ENCODE measurements at places on chromosomes 11 and 22.

DNA sequence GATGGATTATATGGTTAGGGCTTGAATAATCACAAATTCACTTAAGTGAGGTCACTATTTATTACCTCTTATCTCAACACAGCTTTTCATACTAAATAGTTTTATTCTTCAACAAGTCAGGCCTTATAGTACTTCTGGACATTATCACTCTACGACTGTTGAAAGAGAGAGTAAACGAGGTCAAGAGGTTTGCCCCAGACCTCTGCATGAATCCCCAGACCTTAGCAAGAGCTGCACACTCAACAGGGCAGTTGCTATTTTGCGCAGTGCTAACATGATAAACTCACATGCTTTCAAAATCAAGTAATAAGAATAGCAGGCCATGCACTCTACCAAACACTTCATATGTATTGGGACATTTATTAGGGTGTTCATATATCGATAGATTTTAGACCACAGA is 60.5 kb downstream of the DDI1 start:
- no peak for DNase-seq

GRCh38 chr11:134607963-134608750 is 196.1 kb upstream of the B3GAT1 start:
- no peak for DNase-seq

- no peak for DNase-seq
These were observed 86.6 kb downstream of the RTL6 start for GRCh38 chr22:44411226-44412135.

DNA sequence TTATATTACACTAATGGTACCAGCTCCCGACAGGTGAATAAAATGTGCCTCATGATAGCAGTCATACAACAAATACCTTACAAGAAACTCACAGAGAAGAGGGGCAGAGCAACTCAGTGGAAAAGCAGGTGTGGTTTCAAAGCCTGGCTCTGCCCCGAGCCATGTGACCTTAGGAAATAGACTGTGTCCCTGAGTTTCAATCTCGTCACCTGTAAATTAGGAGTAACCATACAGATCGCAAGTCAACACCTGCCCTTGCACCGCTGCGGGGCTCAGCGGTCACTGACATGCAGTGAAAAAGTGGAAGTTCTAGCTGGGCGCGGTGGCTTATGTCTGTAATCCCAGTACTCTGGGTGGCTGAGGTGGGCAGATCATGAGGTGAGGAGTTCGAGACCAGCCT is 11.9 kb upstream of the MRTFA start:
- no peak for DNase-seq

- DNase-seq: no peak
These were observed 713.4 kb downstream of the OPCML start for GRCh38 chr11:132818951-132819350.

DNA sequence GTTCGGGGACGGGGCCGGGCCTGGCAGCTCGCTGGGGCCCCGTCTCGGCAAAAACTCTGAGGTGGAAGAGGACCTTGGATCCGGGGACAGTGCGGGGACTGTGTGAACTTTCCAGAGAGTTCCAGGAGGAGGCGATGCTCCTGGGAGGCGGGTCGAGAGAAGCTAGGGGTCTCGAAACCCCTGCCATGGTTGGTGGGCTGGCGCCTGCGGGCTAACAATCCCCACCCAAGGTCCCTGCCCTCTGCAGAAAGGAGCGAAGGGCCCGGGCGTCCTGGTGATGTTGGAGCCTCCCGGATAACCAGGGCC is 4.7 kb upstream of the GRK2 start:
- no peak for DNase-seq

DNA sequence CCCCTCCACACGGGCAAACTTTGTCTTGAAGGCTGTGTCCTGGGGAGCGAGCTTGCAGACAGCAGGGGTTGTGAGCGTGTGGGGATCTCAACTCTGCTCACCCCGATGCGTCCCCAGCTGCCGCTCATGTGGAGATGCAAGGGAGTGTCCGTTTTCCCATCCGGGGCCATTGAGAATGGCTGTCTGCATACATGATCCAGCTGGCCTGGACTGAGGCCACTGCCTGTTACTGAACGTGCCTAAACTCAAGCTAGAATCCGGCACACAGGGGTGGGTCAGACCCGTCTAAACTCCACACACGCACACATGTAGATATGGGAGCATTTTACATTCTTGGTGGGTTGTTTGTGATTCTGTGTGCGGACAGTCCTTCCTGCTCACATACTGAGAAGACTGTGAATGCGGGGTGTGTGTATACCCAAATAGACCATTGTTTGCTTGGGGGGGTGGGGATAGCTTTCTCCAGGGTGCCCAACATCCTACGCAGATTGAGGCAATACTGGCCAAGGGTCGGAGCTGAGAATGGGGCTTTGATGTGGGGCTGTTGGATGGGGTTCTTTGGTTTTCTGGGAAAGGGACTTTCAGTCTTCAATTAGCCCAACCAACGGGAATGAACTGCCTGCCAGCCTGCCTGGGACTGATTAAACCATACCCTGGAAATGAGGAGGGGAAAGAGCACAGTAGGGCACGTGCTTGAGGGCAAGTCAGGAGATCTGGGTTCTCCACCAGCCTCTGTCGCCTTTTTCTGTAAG is 60.4 kb downstream of the ST3GAL4 start:
- DNase-seq: no peak

DNA sequence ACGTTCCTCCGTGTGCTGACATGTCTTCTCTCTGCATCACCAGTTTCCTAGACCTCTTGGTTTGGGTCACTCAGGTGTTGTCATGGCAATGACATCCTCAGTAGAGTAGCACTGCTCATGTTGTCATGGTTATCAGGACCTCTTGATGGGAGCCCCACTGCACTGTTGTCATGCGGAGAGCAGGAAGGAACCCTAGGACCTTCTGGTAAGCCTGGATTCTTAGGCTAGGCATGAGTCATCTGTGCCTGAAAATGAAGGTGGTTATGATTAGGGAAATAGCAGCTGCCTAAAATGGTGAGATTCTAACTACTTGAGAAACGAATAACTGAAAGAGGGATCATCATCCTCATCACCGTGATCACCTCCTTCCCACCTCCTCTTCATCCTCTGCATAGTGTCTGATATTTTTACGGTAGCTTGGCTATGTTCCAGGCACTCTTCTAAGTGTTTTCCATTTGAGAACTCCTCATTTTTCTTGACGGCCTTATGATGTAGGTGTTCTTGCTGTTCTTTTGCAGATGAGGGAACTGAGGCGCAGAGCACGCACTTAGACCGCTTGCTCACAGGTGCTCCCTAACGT is 858.4 kb downstream of the NTM start:
- DNase-seq: no peak

- no peak for DNase-seq
These were observed 1.0 kb upstream of the LIF start for GRCh38 chr22:30247561-30247960.

- no peak for DNase-seq
These were observed 73.1 kb downstream of the TMPRSS5 start for GRCh38 chr11:113632981-113633380.

DNA sequence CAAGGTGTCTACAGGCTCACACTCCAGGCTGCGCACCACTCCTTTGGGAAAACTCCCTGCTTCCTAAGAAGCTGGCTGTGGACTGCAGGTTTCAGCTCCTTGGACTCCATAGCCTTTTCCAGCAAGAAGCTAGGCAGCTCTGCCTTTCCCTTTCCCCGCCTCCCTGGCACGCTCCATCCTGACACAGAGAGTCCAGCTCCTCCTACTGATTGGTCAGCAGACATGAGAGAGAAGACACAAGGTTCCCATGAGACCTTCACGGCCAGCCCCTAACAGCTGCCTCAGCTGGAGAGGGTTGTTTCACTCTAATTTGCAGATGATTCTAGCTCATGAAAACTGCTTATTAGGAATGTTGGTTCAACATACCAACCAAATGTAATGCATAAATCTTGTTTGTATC is 27.6 kb downstream of the TENM4 start:
- DNase-seq: peak; percentile 92

DNA sequence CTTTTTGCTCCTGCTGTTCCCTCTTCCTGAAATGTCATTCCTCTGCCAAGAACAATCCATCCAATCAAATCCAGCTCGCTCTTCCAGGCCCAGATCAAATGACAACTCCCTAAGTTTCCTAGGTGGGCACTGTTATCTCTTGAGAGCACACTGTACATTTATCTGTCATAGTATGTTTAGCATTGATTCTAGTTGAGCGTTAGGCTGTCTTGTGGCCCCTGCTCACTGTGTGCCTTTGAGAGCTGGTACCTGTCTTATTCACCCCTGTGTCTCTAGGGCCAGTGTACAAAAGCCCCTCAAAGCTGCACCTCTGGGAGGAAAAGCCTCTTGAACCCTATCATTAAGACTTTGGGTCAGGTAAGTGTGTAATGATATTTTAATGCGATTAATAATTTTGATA is 7.1 kb upstream of the LMO2 start:
- no peak for DNase-seq

DNA sequence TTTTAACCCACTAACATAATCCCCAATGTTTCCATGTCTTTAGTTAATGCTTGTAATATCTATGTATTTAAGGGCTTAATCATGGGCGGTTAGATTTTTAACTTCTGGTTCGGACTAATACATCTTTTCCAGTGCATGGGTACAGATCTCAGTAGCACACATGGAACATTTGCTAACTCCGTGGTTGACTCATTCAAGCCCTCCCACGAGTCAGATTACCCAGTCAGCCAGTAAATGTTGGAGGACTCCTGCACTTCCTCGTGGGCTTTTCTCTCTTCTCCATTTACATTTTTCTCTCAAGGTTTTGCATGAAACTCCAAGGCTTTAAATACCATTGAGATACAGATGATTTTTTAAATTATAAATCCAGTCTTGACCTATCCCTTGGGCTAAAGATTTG is 313.9 kb downstream of the ST3GAL4 start:
- DNase-seq: no peak

- DNase-seq: no peak
These were observed 953 bp upstream of the PACS1 start for GRCh38 chr11:66068923-66069714.

DNA sequence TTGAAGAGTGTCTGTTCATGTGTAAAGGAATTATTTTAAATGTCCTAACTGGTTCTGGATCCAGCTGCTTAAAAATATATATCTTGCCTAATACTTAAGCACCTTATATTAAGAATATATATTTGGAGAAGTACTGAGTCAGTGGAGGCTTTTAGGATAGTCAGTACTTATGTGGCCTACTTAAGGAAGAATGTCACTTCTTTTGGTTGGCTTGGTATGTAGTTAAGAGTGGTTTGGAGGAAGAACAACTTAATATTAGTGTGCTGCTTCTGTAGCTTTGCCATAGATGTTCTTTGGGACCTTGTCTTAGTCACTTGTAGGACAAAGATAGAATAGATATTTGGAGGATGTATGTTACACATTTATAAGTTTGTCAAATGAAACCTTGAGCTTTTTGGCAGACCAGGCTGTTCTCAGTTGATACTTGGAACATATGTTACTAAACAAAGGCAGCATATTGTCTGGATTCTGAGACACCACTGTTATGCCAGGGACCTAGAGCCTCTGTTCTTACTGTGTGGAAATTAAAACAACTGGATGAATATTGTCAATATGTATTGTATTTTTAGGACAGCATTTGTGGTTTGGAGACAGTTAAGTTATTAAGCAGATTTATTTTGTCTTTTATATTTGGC is 4.9 kb downstream of the HIPK3 start:
- DNase-seq: no peak

GRCh38 chr22:49567899-49568750 is 259.5 kb downstream of the BRD1 start:
- no peak for DNase-seq

DNA sequence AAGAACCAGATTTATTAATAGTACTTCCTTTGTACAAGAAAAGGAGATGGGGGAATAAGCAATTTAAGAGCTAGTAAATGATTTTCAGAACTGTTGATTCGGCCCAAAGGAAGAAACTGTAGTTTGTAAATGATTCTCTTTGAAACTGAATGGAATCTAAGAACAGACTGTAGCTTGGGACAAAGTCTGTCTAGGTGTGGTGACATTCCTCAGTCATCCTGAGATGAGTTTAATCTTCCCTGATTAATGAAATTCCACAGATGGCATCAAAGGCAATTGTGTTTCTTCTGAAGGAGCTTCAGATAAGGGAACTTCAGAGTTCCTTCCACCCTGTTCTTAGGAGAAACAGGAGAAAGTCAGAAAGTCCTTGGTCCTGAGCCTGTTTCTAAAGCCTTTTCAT is 2095.9 kb downstream of the LRRC4C start:
- no peak for DNase-seq

GRCh38 chr22:40920526-40920925 is 30.7 kb upstream of the RBX1 start:
- no peak for DNase-seq

- no peak for DNase-seq
These were observed 28.7 kb downstream of the LGR4 start for GRCh38 chr11:27443746-27444507.

- no peak for DNase-seq
These were observed 114.1 kb downstream of the LARGE1 start for GRCh38 chr22:33806191-33806590.

DNA sequence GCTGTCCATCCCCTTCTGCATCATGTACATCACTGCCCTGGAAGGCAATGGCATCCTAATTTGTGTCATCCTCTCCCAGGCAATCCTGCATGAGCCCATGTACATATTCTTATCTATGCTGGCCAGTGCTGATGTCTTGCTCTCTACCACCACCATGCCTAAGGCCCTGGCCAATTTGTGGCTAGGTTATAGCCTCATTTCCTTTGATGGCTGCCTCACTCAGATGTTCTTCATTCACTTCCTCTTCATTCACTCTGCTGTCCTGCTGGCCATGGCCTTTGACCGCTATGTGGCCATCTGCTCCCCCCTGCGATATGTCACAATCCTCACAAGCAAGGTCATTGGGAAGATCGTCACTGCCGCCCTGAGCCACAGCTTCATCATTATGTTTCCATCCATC is 337 bp downstream of the OR52B6 start:
- DNase-seq: no peak

Data from SK-N-DZ (cell line).